Choroid plexus epithelial cell (primary cell): ENCODE measurements at places on chromosomes 2 and 18.

GRCh38 chr2:192536922-192537624 lies 342.3 kb upstream of the TMEFF2 start:
- DNase-seq, result no peak

- no peak for DNase-seq
Observed at GRCh38 chr2:162017233-162017632, 56.8 kb downstream of the DPP4 start.

DNA sequence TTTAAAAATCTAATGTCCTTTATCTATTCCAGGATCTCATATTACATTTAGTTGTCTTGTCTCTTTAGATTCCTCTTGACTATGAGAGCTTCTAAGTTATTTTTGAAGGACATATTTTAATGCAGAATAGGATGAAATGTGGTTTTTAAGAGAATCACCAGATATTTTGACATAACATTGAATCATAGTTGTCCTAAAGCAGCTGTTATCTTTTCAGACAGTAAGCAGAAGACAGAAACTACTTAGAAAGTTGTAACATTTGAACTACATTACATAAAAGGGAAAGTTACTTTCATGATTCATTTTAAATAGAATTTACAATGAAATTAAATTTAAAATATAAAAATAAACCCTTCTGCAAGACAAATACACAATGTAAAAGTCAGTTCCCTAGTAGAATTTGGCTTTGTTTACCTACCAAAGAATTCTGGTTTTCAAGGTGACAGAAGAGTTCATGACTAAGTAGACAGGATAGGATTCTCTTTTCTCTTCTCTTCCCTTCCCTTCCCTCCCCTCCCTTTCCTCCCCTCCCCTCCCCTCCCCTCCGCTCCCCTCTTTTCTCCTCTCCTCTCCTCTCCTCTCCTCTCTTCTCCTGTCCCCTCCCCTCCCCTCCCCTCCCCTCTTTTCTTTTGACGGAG lies 186.0 kb downstream of the DIS3L2 start:
- peak; percentile 23 for DNase-seq

DNA sequence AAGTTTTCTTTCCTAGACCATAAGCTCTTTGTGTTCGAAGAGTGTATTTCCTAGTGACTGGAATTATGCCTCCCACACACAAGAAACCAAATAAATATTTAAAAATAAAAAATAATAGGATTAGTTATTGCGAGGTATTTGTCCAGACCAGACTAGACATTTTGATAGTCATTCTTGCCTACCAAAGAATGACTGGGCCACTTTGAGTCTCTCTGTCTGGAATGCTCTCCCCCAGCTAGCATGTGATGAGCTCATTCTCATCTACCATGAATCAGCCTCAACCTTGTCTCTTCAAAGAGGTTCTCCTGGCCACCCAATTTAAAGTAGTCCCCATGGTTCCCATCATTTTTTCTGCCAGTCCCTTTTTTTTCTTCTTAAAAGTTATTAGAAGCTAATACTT lies 13.9 kb upstream of the DSC1 start:
- DNase-seq, result no peak

- peak; percentile 52 for DNase-seq
Observed at GRCh38 chr18:7467708-7468466, 99.2 kb upstream of the PTPRM start.

DNA sequence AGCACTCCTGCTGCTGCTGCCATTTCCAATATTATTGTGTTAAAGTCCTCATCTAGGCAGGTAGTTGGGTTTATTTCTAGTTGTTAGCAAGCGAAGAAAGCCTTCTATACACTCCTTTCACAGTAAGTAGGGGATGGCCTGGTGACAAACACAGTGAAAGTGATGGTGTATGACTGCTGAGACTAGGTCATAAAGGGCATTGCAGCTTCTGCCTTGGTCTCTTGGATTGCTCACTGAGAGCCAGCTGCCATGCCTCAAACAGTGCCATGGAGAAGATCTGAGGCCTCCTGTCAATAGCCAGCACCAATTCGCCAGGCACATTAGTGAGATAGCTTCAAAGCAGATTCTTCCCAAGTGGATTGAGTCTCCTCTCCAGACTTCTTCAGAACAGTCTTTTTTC lies 27.6 kb upstream of the MSTN start:
- DNase-seq, result no peak

DNA sequence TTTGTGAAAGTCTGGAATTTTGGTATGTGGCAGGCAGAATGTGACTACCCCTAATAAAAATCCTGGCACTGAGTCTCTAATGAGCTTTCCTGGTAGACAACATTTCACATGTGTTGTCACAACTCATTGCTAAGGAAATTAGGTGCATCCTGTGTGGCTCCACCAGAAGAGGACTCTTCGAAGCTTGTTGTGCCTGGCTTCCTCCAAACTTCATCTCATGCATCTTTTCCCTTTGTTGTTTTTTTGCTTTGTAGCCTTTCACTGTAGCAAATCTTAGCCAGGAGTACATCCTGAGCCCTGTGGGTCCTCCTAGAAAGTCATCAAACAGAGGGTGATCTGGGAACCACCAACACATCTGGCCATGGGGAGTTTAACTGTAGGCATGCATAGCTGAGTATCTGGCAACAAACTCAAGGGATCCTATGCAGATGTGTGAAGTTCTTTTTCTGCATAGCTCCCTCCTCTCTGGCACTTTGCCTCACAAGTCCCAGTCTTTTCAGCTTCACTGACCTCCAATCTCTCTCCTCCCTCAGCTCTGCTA lies 42.1 kb upstream of the SERTAD2 start:
- peak; percentile 42 for DNase-seq

DNA sequence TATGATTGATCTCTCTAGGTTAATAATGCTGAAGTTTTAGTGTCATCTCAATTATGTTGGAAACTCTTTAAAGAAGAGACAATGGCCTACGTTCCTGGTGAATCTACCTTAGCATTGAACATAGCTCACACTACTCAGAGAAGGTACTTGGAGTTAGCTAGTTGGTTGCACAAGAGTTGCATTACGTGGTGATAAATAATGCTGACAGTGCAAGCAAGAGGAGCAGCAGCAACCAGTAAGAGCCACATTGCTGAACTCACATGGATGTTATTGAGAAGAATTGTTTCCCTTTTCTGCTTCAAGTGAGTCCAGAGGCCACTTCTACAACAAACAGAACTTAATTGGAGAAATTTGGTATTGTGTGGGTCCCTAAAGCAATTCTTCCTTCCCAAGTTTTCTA lies 737.1 kb downstream of the TDRD15 start:
- DNase-seq, result peak; percentile 34

GRCh38 chr2:161172901-161173540 lies 12.8 kb downstream of the TANK start:
- DNase-seq, result no peak

DNA sequence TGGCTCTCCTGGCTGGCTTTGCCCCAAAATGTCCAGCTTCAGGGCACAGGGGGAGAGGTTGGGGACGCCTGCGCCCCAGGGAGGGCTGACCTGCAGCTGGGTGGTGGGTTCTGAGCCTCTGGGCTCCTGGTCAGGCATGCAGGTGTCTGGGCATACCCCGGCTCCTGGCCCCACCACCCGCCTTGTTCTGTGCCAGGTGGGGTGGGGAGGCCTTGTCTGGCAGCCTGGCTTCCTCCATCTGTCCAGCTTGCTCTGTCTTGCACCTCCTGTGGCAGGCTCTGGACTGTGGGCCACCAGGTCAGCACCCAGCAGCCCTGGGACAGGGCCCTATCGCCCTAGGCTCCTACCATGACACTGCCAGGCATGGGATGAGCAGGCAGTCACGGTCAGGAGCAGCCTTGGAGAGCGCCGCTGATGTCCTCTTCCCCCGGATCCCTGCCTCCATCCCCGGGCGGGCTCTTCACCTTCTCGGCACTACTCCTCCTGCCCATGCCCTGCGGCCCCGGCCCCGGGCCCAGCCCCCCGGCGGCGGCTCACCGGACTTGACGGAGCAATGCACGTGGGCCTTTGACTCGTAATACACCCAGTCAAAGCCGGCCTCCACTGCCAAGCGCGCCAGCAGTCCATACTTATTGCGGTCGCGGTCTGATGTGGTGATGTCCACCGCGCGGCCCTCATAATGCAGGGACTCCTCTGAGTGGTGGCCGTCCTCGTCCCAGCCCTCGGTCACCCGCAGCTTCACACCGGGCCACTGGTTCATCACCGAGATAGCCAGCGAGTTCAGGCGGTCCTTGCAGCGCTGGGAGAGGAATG lies 3.6 kb downstream of the IHH start:
- DNase-seq, result no peak

GRCh38 chr18:46481048-46481846 lies 175.8 kb downstream of the LOXHD1 start:
- peak; percentile 74 for DNase-seq

- no peak for DNase-seq
Observed at GRCh38 chr2:188439986-188440385, 148.3 kb downstream of the GULP1 start.

- DNase-seq, result no peak
Observed at GRCh38 chr2:215615067-215615802, 179.4 kb upstream of the FN1 start.

DNA sequence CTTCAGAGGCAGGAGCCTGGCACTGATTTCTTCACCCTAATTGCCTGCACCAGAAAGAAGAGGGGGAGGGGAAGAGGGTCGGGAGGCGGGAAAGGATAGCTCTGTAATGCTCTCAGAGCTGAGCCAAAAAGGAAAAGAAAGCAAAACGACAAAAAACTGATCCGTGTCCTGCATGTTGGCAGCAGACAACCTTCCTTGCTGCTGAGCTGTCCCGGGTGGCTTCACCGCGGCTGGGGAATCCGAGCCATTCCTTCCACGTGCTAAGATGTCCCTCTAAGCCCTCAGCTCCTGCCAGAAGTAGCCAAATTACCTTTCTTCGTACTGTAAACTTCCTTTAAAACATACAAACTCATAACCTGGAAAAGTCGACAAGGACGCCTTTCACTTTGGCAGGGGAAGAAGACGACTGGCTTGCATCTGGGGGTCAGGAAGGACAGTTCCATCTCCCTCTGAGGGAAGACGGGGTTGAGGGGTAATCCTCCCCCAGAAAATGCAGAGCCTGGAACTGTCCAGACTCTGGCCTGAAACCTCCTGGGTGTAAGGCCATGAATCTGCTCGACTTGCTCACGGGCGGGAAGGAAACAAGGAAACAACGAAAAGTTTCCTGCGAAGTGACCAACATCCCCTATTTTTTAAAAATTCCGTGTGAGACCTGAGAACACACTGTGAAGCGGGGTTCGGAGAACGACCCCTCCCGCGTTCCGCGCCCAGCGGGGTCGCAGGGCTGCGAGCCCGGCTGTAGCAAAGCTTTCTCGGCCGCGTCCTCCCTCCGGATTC lies 7.7 kb downstream of the OTX1 start:
- no peak for DNase-seq

DNA sequence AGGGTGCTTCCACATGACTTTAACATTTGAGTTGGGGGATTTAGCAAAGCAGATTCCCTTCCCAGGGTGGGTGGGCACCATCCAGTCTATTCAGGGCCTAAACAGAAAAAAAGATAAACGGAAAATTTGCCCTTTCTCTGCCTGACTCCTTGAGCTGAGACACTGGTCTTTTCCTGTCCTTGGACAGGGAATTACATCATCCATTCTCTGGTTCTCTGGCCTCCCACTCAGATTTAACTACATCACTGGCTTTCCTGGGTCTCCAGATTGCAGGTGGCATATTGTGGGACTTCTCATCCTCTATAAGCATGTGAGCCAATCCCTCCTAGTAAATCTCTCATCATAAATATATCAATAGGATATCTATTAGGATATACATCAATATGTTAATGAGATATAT lies 25.8 kb downstream of the CAPN13 start:
- DNase-seq, result no peak
